ENCODE measurements at places on chromosomes 12 and 14. TPM values are rescaled to one million over a fixed set of nuclear protein-coding genes. Genes with fewer than 3 reads are reported as not detected.

GRCh38 chr12:90791445-90791844 is 163.5 kb downstream of the CCER1 start:
- no peaks in the 10 kb centered on the region for H3K4me1 ChIP-seq
- no peak overlapping the region for H3K4me3 ChIP-seq
- no peaks in the 10 kb centered on the region for H3K27me3 ChIP-seq
- H3K36me3 ChIP-seq, result no peaks in the 10 kb centered on the region
- H3K27ac ChIP-seq, result no peak overlapping the region
- no peak for DNase-seq

The ASIC1 gene
- 0.45 TPM for total RNA-seq

The LTB4R gene
- total RNA-seq, result 21.6 TPM

DNA sequence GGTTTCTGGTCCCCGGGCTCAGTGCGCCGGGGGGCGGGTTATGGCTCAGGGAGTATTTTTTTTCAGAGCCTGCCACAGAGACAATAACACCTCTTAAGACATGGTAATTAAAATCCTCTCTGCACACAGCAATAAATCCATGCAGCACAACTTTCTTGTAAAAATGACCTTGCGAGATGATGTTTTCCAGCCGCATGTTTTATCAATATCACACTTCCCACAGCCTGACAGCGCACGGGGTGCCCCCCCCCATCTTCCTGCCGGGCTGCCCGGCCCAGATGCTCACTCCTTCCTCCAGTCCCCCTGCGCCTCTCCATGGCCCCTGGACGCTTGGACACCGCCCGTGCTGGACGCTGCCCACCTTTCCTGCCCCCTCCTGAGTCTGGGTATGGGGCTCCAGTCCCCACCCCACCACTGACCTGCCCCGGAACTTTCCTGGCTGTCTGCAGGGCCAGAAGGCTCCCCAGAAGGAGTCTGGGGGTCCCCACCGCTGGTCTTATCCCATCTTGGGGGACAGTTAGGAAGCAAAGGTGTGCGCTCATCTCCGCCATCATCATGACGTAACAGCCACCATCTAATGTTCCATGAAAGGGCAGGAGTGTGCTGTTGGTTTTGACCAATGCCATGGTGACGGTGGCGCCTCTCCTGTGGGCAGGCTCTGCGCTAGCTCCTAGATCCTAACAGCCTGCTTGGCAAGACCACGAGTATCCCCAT is 182.9 kb downstream of the KIF26A start:
- H3K36me3 ChIP-seq, result no peaks in the 10 kb centered on the region
- H3K27me3 ChIP-seq, result peaks cover 50% of the 10 kb centered on the region
- H3K4me1 ChIP-seq, result no peaks in the 10 kb centered on the region
- H3K4me3 ChIP-seq, result no peak overlapping the region
- no peak for DNase-seq

The ASPG gene
- 0.58 TPM for total RNA-seq

The POU6F1 gene
- 16.8 TPM for total RNA-seq

The ESR2 gene
- not detected for total RNA-seq

GRCh38 chr12:9364224-9365176 is 156.3 kb upstream of the PZP start:
- no peaks in the 10 kb centered on the region for H3K36me3 ChIP-seq
- no peak overlapping the region for H3K4me3 ChIP-seq
- H3K4me1 ChIP-seq, result no peaks in the 10 kb centered on the region
- H3K27me3 ChIP-seq, result no peaks in the 10 kb centered on the region
- DNase-seq, result no peak

The ERG28 gene
- total RNA-seq, result 3.9 TPM

GRCh38 chr14:44309331-44309730 is 197.8 kb downstream of the FSCB start:
- H3K27ac ChIP-seq, result no peak overlapping the region
- no peaks in the 10 kb centered on the region for H3K36me3 ChIP-seq
- H3K27me3 ChIP-seq, result no peaks in the 10 kb centered on the region
- H3K4me3 ChIP-seq, result no peak overlapping the region

- H3K4me1 ChIP-seq, result no peaks in the 10 kb centered on the region
- no peaks in the 10 kb centered on the region for H3K36me3 ChIP-seq
- no peaks in the 10 kb centered on the region for H3K27me3 ChIP-seq
- DNase-seq, result no peak
Observed at GRCh38 chr14:30078811-30079402, 151.3 kb upstream of the PRKD1 start.

- no peak overlapping the region for H3K27ac ChIP-seq
- H3K4me1 ChIP-seq, result no peaks in the 10 kb centered on the region
- no peak overlapping the region for H3K4me3 ChIP-seq
- no peak for DNase-seq
- no peaks in the 10 kb centered on the region for H3K36me3 ChIP-seq
Observed at GRCh38 chr14:38339696-38340095, 83.8 kb upstream of the CLEC14A start.

Measured in stomach (tissue), 19 donors.